ENCODE measurements at places on chromosomes 1 and 21. TPM values are rescaled to one million over a fixed set of nuclear protein-coding genes. Genes with fewer than 3 reads are reported as not detected.

DNA sequence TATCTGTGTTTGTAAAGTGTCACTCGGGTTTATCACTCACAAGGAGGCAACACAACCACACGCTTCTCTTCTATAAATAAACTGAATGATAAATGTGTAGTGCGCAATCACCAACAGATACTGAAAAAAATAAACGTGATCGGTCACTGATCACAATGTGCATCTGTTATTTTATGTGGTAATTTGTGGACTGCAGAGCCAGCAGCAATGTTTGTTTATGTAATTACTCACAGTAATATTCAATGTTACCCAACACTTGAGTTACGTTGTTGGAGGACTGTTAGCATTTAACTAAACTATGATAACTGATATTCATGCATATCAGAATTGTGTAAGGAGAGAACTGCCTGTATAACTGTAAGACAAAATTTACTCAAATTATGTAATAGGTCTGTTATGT is 129.6 kb downstream of the USH2A start:
- DNase-seq, result no peak
- H3K4me1 ChIP-seq, result no peaks in the 10 kb centered on the region
- no peaks in the 10 kb centered on the region for H3K36me3 ChIP-seq
- H3K27me3 ChIP-seq, result no peaks in the 10 kb centered on the region
- no peak overlapping the region for H3K4me3 ChIP-seq

Gene SRSF10
- total RNA-seq, result 73.9 TPM

- no peak for DNase-seq
- H3K4me1 ChIP-seq, result peaks cover 5% of the 10 kb centered on the region
- no peaks in the 10 kb centered on the region for H3K36me3 ChIP-seq
- no peak overlapping the region for H3K27ac ChIP-seq
- no peaks in the 10 kb centered on the region for H3K27me3 ChIP-seq
- H3K4me3 ChIP-seq, result no peak overlapping the region
Observed at GRCh38 chr1:208006258-208006920, 95.5 kb upstream of the CD34 start.

DNA sequence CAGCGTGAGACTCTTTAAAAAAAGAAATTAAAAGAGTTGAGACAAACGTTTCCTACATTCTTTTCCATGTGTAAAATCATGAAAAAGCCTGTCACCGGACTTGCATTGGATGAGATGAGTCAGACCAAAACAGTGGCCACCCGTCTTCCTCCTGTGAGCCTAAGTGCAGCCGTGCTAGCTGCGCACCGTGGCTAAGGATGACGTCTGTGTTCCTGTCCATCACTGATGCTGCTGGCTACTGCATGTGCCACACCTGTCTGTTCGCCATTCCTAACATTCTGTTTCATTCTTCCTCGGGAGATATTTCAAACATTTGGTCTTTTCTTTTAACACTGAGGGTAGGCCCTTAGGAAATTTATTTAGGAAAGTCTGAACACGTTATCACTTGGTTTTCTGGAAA is 31.2 kb downstream of the IFNAR1 start:
- no peak overlapping the region for H3K27ac ChIP-seq
- H3K36me3 ChIP-seq, result peaks cover 17% of the 10 kb centered on the region
- H3K27me3 ChIP-seq, result no peaks in the 10 kb centered on the region
- H3K4me3 ChIP-seq, result no peak overlapping the region
- no peak for DNase-seq

DNA sequence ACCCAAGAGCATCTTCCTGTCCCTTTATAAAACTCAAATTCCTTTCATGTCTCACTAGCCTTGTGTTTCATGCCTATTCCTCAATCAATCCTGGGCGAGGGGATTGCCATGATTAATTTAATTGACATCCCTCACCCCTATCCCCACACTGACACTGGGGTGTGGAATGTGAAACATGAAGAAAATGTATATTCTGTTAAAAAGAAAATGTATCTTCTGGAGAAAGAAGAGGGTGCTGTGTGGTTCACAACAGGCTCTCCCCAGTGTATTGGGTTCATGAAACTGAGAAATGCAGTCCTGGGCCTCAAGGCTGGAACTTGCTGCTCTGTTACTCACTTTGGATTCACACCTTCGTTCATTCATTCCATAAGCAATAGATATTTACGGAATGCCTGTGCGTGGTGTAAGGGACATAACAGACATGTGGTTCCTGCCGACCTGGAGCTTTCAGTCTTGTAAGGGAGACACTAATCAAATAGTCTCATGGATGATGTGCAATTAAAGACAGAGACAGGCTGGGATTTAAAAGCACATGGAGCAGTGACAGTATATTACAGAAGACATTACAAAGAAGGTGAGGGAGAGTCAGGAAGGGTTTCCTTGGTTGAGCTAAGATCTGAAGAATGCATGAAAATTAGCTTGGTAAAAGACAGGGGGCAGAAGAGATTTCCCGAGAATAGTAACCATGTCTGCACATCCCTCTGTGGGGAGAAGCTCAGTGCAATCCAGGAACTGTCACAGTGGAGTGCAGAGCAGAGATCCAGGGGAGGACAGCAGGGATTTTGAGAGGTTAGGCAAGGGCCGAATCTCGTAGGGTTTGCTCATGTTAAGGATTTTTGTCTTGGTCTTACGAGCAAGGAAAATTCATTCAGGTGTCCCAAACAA is 32.1 kb downstream of the SERTAD4 start:
- H3K4me1 ChIP-seq, result peaks cover 44% of the 10 kb centered on the region
- H3K36me3 ChIP-seq, result no peaks in the 10 kb centered on the region
- H3K27ac ChIP-seq, result no peak overlapping the region

DNA sequence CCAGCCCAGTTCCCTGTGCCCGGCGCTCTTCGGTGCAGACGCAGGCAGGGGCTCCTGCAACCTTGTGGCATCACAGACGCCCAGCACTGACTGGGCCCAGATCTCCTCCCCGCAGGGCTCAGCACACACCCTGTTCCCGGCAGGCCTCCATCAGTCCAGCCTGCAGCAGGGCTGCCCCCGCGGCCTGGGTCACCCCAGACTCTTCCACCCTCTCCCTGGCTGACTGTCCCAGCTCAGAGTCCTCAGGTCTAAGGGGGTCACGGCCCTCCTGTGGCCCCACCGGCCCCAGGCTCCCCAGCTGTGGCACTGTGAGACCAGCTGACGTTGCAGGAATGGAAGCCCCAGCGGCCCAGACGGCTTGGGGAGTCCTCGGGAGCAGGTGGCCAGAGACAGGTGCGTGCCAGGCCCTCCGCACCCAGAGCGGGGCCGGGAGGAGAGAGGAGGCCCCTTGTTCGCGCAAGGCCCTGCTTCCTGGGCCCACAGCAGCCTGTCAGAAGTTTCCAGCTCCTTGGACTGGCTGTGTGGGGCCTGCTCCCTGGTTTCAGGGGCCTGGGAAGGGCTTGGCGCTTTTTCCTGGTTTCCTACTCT is 4.2 kb downstream of the B3GALT6 start:
- H3K4me3 ChIP-seq, result no peak overlapping the region
- no peaks in the 10 kb centered on the region for H3K27me3 ChIP-seq
- H3K27ac ChIP-seq, result no peak overlapping the region
- no peak for DNase-seq
- H3K36me3 ChIP-seq, result peaks cover 6% of the 10 kb centered on the region
- H3K4me1 ChIP-seq, result peaks cover 6% of the 10 kb centered on the region

DNA sequence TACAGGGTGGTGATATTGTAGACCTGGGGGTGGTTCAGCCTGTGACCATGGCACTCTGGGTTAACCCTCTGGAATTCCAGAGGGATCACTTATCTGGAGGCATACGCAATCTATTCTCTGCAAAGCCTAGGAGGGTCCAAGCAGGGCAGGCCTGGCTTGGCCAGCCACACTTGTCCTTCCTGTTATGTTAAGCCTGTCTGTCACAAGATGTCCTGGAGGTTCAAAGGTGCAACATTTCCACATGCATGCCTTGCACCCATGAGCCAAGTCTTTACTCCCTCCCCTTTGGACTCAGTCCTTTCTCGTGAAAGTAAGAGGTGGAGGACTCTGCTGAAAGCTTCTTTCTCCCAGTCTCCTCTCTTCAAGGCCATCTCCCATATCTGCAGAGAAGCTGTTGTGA is 345.1 kb downstream of the HHIPL2 start:
- H3K4me1 ChIP-seq, result no peaks in the 10 kb centered on the region
- H3K27me3 ChIP-seq, result no peaks in the 10 kb centered on the region
- H3K27ac ChIP-seq, result no peak overlapping the region
- no peak for DNase-seq
- H3K4me3 ChIP-seq, result no peak overlapping the region

DNA sequence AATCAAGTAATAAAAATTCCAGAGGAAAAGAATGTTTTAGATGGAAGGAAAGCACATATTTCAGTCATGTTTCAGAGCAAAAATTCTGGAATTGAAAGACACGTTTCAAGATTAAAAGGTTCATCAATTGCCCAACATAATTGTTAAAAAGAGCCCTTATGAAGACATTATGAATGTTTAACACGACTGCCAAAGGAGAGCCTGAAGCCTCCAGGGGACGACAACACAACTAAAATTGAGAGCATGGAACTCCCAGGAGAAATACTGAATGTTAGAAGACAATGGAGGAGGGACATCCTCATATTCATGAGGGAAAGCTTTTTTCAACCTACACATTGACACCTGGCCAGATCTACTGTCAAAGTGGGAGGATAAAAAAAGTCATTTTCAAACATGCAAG is 16.0 kb downstream of the OR2T11 start:
- no peak overlapping the region for H3K4me3 ChIP-seq
- H3K36me3 ChIP-seq, result no peaks in the 10 kb centered on the region
- no peaks in the 10 kb centered on the region for H3K4me1 ChIP-seq
- H3K27me3 ChIP-seq, result no peaks in the 10 kb centered on the region

DNA sequence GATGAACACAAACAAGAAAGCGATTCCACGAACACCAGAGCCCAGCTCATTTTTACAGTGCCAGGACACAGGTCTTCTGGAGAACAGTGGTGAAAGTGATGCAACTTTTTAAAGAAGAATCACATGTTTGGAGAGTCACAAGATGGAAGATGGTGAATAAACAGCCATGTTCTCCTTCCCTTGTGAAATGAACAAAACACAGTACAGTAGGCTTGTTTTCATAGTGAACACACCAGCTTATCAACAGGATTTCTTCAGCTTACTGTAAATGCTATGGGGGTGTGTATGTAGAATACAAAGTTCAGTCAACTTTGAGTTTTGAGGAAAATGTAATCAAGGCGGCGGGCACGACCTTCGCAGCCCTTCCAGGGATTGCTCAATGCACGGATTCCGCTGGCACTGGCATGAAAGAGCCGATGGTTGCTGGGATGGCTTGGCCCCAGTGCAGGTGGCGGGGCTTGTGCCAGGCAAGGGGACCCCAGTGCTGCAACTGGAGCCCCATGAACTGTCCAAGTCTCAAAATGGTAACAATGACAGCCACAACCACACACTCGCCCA is 9.7 kb downstream of the TMPRSS3 start:
- no peak overlapping the region for H3K4me3 ChIP-seq
- H3K36me3 ChIP-seq, result no peaks in the 10 kb centered on the region
- no peaks in the 10 kb centered on the region for H3K4me1 ChIP-seq
- no peaks in the 10 kb centered on the region for H3K27me3 ChIP-seq

Gene ZNF695
- total RNA-seq, result not detected

DNA sequence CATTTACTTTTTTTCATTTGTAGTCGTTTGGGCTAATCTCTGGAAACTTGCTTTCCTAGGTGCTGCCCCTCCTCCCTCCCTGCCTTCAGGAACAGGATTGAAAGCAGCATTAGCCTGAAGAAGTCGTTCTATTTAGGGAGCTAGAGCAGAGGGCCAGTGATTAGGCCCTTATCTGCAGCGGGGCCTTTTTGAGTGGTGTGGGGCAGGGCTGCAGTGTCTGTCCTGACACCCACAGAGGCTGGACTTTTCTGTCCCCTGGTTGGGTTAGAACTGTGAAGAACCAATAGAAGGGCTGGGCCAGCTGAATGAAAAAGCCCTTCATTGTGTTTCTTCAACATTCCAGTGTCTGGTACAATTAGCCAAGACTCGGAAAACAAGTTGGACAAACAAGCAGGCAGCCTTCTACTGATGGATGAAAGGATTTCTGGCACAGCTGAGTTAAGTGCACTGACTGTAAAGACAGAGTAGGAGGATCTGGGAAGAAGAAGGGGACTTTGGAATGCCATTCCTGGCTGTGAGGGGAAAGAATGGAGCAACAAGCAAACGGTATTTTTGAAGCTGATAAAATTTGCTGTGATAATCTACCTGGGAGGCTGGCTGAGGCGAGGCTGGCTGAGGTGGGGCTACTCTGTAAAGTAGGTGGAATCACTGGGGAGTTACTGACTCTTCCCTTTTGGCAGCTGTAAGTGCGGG is 9.7 kb downstream of the MACF1 start:
- H3K4me1 ChIP-seq, result peaks cover 60% of the 10 kb centered on the region
- H3K4me3 ChIP-seq, result peak overlapping the region; percentile 18
- peak overlapping the region; percentile 82 for H3K27ac ChIP-seq
- no peak for DNase-seq
- no peaks in the 10 kb centered on the region for H3K27me3 ChIP-seq

Gene GBP6
- total RNA-seq, result not detected

Gene USH2A
- not detected for total RNA-seq

- H3K27ac ChIP-seq, result no peak overlapping the region
- H3K27me3 ChIP-seq, result no peaks in the 10 kb centered on the region
- no peaks in the 10 kb centered on the region for H3K4me1 ChIP-seq
- no peak overlapping the region for H3K4me3 ChIP-seq
- H3K36me3 ChIP-seq, result no peaks in the 10 kb centered on the region
Observed at GRCh38 chr1:241579434-241579833, 47.3 kb downstream of the KMO start.

Gene SLC44A5
- total RNA-seq, result 0.28 TPM

DNA sequence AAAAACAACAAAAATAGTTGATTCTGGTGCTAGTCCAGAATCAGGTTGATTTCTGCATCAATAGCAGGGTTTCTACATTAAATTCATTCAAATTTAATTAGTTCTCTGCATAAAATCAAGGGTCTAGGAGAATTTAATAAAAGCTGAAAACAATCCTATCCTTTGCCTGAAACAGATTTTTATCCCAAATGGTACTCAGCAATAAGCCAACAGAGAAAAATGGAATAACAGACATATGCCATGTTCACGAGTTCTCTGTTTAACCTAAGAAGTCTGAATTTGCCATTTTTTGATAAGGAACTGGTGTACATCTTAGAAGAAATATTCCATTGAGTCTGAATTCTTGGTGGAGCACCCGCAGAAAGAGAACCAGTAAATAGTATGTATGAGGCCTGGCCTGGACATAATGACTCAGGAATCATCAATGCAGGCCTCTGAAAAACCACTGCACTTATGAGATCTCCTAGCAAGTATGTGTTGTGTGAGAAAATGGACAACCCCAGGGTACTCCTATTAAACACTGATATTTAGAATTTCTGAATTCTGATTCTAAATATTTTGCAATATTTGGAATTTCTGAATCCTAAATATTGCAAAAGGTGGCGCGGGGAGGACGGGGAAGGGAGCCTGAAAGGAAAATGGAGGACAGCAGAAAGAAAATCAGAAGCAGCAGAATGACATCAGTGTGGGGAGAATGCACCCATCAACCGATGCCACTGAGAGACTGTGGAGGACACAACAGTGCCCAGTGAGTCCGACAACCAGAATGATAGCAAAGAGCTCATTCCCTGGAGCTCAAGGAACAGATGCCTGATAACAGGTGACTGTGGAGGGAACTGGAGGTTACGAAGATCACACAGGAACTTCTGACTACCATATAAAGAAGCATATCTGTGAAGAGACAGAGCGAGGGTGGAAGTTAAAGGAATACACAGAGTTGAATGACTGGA is 97.6 kb downstream of the APP start:
- H3K4me3 ChIP-seq, result no peak overlapping the region
- DNase-seq, result no peak
- H3K27me3 ChIP-seq, result no peaks in the 10 kb centered on the region
- H3K27ac ChIP-seq, result no peak overlapping the region

Gene AQP10
- not detected for total RNA-seq

Gene LIN28A
- total RNA-seq, result not detected

- H3K4me1 ChIP-seq, result peaks cover 29% of the 10 kb centered on the region
- H3K4me3 ChIP-seq, result no peak overlapping the region
- H3K27ac ChIP-seq, result no peak overlapping the region
- no peaks in the 10 kb centered on the region for H3K36me3 ChIP-seq
- no peak for DNase-seq
Observed at GRCh38 chr1:198254948-198255347, 98.2 kb downstream of the NEK7 start.

All from thoracic aorta (tissue), 2 donors.